ENCODE measurements at places on chromosomes 1 and 21.

GRCh38 chr1:217943361-217943760 lies 312.2 kb downstream of the SPATA17 start:
- DNase-seq: no peak

DNA sequence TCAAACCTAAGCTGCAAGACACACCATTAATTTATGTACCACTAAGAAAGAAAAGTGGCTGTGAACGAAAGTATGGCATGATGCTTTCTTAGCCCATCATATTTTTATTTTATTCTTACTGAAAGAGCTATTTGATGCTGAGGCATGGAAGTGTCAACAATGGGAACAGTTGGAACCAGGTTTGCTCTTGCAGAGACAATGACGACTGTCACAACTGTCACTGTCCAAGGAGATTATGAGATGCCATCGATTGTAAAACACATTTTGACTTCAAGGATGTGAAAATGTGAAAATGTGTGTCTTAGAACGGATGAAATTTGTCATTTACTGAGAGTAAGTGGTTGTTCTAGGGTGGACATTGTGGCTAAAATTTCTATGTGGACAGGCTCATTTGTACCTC lies 2.8 kb upstream of the ACTL8 start:
- no peak for DNase-seq

GRCh38 chr1:19262047-19262446 lies 10.4 kb downstream of the MRTO4 start:
- DNase-seq: no peak

- no peak for DNase-seq
Observed at GRCh38 chr1:159014003-159014571, 4.4 kb downstream of the IFI16 start.

- no peak for DNase-seq
Observed at GRCh38 chr1:113943028-113943811, 14.1 kb downstream of the HIPK1 start.

- DNase-seq: no peak
Observed at GRCh38 chr1:37657620-37658412, 23.1 kb upstream of the RSPO1 start.

GRCh38 chr21:15352009-15352408 lies 287.2 kb upstream of the NRIP1 start:
- DNase-seq: no peak

DNA sequence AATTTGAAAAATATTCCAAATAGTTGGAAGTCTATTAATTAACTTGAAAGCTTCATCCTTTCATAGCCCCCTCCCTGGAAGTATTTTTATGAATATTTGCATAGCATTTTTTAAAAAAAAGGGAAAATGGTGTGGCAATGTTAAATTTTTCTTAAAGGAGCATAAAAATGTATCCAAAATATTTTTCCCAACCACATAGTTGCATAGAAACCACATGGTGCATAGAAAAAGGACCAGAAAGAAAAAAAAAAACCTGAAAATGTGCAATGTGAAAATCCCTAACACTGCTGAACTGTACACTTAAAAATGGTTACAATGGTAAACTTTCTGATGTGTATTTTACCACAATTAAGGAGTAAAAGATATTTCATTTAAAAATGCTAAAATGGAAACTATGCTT lies 8.0 kb downstream of the C1orf167 start:
- DNase-seq: no peak

DNA sequence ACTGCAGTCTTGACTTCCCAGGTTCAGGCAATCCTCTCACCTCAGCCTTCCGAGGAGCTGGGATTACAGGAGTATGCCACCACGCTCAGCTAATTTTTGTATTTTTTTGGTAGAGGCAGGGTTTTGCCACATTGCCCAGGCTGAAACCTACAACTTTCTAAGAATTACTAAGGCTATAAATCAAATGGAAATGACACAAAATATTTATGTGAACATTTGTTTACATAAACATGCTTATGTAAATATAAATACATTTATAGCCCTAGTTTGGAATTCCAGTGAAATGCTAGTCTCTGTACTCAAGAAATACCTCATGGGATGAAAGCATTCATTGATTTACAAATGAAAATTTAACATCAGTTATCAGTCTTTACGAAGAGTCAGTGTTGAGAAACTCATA lies 47.8 kb downstream of the NVL start:
- no peak for DNase-seq

GRCh38 chr1:25645637-25646400 lies 29.2 kb downstream of the MAN1C1 start:
- DNase-seq: peak; percentile 78

DNA sequence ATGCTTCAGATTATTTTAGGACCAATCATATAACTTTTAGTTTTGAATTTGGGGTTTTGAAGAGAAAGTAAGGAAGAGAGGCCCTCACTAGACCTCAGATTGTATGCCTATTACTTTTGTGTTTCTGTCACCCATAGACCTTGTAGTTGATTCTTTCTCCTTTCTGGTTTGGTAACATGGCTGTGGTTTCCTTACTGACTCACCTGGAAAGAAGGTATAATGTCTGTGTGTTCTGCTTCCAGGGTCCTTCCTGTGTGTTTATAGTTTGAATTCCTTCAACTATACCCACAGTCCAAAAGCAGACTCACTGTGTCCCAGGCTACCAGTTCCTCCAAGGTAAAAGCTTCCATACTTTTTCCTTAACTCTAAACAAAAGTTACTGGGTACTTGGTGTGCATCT lies 8.1 kb downstream of the SLC44A3 start:
- no peak for DNase-seq

DNA sequence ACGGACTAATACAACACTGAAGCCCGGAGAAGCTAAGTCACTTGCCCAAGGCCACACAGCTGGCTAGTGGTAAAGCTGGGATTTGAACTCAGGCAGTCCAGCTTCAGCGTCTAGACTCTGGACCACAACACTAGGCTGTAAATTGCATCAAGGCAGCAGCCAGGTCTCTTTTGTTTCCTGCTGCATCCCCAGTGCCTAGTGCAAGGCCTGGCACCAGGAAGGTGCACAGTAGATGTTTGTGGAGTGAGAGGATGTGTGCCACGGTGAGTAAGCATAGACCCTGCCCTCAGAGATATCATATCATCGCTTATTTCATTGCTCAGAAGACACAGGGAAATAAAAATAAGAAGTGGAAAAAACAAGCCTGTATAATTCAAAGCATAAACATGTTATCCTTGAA lies 40.9 kb downstream of the IGSF21 start:
- no peak for DNase-seq

GRCh38 chr1:182713492-182713891 lies 29.1 kb upstream of the RGS8 start:
- no peak for DNase-seq

DNA sequence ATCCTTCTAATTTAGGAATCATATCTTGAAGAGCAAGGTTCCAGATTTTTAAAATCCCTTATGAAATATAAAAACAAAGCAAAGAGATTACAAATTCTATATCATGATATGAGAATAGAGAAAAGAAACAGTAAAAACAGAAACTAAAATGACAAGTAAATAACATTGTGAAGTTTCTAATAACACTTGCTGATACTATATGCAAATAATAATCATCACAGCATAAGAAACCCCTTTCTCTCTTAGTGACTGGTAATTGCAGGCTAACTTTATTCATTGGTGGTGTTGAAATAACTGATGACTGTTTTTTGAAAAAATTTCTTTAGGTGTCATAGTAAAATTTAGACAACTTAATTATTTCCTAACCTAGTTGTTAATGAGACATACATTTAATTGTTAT lies 281.6 kb downstream of the PLA2G4A start:
- no peak for DNase-seq

DNA sequence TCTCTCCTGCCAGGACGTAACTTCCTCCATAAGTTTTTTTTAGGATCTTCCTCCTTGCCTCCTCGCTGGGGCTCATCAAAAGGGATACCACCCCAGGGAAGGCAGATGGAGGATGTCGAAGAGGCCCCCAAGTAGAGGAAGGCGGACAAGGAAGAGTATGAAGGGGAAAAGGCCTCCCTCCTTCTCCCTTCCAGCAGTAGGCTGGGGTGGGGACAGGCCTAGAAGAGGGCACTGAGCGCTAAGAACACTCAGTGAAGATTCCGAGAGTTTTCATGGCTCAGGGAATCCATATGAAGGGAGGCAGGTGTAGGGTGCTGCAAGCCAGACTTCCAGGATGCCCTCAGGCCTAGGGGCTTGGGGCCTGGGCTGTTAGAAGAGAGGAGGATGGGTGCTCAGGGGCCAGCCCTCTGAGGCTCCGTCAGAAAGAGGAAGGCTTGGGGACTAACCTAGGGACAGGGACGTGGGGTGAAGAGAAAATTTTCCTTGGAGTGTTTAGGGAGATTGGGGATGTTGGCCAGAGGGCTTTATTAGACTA lies 1.8 kb upstream of the SLC6A9 start:
- DNase-seq: no peak

DNA sequence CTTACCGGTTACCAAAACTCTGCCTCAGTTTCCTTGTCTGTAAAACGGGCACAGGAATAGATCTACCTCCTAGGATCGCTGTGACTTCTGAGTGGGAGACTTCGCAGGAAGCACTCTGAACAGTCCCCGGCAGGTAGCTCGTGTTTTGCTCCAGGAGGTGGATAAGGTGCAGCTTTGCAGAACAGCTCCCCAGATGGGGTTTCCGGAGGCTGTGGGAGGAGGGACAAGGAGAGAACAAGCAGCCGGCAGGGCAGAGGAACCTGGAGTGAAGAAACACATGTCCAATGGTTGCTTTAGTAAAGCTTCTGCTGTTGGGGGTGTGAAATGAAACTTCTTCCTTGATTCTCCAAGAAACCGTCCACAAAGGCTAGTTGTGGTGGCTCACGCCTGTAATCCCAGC lies 95.5 kb upstream of the TARDBP start:
- no peak for DNase-seq

DNA sequence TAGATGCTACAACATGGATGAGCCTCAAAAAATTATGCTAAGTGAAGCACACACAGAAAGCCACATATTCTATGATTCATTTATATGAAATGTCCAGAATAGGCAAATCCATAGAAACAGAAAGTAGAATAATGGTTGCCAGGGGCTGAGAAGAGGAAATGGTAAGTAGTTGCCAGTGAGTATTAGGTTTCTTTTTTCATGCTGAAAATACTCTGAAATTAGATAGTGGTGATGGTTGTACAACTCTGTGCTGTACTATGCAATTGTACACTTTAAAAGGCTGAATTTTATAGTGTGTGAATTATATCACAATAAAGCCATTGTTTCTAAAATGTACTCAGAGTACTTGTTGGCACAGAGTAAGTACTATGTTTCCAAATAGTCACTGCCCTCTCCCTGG lies 15.5 kb upstream of the GFI1 start:
- DNase-seq: no peak

DNA sequence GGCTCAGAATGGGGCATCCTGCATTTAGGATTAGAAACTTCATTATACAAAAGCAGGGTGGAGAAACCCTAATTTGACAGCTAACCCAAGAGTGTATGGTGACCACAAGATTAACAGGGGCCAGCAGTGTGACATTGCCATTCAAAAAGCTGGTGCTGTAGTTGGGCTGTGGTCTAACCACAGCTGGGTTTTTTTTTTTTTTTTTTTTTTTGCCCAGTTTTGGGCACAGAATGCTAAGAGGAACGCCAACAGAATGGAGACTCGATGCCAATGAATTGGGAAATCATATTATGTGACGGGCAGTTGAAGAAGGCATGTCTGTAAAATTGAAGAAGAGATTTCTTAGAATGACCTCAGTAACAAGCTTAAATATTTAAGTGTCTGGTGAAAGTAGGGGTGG lies 58.4 kb downstream of the NFIA start:
- DNase-seq: no peak

DNA sequence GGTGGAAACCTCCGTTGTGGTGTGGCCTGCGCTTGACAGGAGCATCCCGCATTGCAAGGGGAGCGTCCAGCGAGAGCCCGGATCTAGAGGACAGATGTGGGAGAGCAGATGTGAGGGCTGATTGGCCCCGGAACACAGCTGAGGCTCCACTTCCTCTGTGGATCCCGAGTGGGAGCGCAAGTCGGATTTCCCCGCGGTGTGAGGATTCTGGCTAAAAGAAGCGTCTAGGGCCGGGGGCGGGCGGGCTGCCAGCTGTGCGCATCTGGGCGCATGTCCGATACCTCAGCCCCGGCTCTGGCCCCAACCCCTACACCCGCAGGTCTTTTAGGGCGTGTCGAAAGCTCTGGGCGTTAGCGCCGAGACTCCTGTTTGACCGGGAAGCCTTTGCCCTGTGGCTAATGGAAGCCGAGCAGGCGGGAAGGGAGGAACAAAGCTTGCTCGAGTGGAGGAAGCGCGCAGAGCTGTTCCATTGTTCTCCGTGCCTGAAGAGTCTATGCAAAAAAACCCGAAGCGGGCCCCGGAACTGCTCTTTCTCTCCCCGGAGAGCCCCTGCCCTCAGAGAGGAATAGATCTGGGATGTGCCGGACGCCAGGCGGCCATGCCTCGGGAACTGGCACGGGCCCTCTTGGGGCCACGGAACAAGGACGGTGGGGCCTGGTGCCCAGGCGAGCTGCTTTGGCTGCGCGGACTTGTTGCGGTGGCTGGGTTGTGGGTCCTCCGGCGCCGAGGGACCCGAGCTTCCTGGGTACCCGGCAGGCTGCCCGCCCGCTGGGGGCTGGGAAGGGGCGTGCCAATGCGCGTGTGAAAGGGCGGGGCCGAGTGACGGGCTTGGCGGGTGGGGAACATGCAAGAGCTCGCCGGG lies 111.1 kb downstream of the NAV1 start:
- DNase-seq: peak; percentile 86

DNA sequence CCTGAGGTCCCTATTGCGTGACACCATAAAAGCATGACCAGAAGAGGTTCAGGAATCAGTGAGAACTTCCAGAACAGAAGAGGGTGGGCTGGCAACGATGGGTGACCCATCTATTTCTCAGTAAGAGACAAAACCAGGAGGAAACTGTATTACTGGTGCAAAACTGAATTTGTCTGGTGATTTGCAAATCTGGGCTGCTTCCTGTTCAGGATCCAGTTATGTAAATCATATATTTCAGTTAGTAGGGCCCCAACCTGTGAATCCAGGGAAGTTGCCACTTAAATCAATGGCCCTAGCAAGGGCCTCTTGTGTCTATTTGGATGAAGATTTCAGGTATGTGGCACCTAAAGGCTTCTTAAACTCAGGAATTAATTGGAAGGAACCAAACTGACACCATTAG lies 23.1 kb upstream of the SMAP2 start:
- no peak for DNase-seq

- DNase-seq: no peak
Observed at GRCh38 chr1:245969283-245969682, 537.8 kb downstream of the SMYD3 start.

- no peak for DNase-seq
Observed at GRCh38 chr1:161502641-161503393, 2.4 kb upstream of the FCGR2A start.

Measured in NCI-H1105 (cell line).